ENCODE measurements at places on chromosomes 1 and 21.

DNA sequence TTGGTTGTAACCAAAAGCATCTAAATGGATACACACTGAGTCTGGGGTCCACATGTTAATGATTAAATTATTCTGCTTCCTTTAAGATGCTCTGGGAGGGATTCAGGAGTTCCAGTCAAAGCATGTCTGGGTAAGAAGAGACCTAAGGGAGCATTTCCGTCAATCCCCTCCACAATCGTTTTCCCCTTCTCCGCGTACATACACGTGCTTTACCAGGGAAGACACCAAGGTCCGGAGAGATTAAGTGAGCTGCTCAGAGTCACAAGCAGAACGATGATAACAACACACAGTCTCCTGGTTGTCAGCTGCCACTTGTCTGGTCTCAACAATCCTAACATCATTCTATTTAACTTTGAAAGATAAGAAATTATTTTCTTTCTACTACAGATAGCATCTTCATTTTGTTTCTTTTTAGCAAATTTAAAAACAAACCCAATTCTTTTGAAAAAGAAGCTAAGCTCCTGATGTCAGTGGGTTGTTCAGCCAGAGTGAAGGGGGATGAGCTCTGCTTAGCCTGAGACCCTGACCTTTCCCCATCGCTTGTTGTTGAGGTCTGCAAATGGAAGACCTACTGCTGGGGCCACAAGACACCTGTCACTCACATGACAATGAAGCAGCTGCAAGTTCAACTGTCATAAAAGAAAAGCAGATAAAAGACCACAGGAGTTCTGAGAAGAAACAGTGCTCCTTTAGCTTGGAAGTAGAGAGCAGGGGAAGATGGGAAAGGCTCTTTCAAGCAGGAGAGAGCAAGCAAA lies 4.5 kb downstream of the PAFAH2 start:
- no peak for DNase-seq

- DNase-seq = no peak
These were observed 103.6 kb downstream of the PSMG1 start for GRCh38 chr21:39079617-39080016.

- no peak for DNase-seq
These were observed 95.3 kb downstream of the PDE9A start for GRCh38 chr21:42748620-42749176.

- peak; percentile 80 for DNase-seq
These were observed 416 bp upstream of the RNF187 start for GRCh38 chr1:228486596-228487335.

DNA sequence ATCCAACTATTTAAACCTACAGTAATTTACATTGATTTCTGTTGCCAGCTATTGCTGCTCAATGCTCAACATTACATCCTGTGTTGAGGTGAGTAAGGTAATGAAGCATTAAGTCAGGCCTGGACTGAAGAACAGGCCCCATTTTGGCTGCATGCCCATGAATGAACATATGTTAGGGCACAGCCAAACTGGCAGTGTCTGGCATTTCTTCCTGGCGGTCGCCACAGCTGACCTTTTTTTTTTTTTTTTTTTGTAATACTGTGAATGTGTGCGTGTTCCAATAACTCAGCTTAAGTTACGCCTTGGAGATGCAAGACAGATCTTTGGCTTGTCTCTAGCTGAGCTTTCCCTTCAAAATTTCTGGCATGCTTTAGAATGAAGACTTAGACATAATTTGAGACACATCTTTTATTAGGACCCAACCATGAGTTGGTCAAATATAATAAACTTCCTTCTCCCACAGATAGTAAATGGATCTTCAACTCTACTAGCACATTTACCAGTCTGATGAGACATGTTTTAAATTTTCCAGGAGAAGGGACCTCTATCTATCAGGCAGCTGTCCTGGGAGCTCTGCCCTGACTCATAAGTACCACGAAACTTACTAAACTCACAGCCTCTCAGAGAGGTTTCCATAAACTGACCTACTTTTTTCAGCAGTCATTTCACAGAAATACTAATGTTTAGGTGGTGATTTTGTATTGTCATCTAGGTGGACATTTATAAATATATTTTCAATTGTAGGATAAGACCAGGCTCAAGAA lies 341.1 kb upstream of the RUNX1 start:
- no peak for DNase-seq

DNA sequence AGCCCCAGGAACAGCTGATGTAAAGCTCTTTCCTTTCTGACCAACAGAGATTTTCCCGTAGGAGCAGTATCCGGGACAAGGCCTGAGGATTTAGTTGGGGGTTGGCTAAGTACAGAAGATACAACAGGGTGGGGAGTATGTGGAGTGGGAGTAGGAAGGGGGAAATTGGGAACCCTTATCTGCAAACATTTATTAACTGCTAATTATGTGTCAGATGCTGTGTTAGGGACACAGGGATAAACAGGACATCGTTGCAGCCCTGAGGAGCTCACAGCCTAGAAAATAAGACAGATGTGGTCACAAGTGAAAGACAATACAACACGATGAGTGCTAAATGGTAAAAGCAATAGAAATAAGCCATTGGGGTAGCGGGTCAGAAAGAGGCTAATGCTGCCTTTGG lies 12.0 kb downstream of the CD84 start:
- DNase-seq = no peak

DNA sequence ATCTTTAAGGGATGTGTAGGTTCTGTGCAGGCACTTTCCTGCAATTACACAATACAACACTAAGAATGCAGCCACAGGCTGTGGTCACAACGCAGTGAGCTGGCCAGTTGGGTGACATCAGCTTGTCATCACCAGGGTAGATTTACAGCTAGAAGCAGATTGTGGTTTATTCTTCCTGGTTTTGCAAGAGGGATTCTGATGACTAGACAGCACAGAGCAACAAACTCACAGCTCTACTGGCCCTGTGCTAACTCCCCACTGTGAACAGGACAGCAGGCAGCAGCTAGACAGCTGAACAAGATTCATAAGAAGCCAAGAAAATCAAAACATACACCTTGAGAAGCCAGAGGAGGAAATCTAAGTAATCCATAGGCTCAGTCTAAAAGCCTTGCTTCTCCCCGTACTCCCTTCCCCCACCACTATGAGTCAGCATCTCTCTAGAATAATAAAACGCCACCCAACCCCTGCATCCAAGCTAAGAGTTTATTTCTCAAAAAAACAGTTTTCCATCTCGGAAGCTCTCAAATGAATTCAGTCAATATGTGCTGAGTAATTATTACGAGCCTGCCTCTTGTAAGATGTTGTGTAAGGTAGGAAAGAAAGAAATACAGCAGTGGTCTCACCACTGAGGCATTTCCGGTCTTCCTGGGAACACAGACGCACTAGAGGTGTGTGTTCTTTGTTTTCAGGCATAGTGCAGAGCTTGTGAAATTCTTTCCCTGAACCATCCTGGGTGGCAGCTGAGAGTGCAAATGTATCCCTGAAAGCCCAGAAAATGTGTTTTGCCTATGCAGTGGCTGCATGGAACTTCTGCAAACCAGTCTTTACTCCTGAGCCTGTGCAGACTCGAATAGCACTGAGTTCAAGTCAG lies 162.8 kb downstream of the NTPCR start:
- peak; percentile 67 for DNase-seq

GRCh38 chr1:28322194-28322593 lies 6.6 kb upstream of the MED18 start:
- peak; percentile 50 for DNase-seq

DNA sequence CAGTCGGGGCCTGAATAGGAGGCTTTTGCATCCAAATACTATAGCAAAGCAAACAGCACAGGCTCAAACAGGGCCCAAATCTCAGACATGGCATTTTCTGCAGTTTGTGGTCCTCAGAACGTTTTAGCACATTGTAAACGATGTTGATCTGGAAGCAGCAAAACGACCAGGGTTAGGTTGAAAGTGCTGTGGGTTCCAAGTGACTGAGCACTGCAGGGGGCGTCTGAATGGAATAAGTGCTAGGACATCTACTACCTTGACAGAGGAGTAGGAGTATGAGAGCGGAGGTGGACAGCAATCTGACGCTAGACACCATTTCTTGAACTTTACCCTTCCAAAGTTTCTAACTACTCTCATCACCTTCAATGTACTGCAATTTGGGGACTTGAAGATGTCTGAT lies 214.9 kb downstream of the BARHL2 start:
- no peak for DNase-seq

DNA sequence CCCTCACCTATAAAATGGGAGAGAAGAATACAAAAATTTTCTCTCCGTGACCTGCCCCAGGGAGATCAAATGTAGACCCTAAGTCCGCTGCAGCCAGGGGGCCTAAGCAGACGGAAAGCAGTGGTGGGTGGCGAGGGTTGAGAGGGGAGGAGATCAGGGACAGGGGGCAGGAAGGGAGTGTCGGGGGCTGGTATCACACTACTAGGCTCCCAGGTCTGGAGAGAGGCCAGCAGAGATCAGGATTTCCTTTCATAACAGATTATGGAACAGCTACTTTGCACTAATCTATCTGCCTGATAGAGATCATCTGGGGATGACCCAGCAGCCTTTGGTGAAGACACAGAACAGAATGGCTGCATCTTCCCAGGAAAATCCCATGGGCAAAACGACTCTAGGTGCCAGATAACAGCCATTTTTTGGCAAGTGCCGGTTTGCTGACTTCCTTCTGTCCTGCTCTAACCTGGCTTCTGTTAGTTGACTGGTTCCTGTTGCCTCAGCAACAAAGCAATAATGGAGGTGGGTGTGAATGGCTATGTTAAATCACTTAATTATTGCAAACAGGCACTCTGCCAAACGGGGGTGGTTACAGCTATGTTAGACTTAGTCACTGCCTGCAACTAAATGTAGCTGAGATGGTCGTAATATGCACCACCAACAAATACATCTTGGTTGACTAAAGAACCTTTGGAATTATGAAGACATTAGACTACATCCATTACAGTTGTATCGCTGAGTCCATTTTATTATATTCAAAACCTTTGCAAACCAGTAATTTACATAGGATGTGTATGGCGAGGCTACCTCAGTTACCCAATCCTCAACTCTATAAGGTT lies 30.0 kb upstream of the EPS8L3 start:
- no peak for DNase-seq

DNA sequence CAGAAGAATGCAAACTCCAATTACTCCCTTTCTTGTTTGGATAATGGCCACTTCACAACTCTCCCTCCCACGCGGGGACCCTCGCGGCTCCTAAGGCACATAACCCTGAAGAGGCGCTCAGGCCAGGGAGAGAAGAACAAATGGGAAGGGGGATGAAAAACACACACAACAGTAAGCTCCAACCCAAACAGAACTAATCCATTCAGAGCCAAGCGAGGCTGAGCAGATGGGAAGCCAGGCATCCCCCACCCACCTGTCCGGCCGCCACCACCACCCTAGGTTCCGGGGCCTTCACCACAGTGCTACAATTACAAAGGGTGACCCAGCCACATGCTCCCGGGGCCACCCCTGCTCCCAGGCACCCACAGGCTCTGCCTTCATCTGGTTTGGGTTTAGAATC lies 101.5 kb downstream of the MRPL37 start:
- no peak for DNase-seq

All from right renal cortex interstitium (tissue), 3 donors.